ENCODE measurements at places on chromosomes 2 and 18.
A peak's percentile ranks its signal among the peaks of the same experiment; 100 is the strongest.

GRCh38 chr2:130912471-130912870 is 75.8 kb downstream of the ARHGEF4 start:
- no peak for DNase-seq

DNA sequence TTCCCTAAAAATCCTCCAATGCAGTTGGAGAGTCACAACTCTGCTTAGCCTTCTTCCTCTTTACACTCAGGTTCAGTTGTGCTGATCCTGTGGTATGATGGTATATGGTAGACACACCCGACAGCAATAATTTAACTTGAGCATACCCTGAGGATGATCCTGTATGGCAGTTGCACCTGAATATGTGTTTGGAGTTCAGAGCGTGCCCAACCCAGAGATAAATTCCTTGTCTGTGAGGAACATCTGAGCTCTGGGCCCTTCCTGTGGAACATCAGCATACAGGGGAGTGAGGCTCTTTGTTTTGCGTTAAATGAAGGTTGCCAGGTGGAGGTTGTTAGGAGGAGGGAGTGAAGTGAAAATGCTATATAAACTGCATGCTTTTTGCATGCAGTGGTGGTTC is 187.7 kb downstream of the MYO3B start:
- DNase-seq: no peak

- no peak for DNase-seq
Measured at GRCh38 chr2:53040536-53041229, 726.9 kb upstream of the CHAC2 start.

DNA sequence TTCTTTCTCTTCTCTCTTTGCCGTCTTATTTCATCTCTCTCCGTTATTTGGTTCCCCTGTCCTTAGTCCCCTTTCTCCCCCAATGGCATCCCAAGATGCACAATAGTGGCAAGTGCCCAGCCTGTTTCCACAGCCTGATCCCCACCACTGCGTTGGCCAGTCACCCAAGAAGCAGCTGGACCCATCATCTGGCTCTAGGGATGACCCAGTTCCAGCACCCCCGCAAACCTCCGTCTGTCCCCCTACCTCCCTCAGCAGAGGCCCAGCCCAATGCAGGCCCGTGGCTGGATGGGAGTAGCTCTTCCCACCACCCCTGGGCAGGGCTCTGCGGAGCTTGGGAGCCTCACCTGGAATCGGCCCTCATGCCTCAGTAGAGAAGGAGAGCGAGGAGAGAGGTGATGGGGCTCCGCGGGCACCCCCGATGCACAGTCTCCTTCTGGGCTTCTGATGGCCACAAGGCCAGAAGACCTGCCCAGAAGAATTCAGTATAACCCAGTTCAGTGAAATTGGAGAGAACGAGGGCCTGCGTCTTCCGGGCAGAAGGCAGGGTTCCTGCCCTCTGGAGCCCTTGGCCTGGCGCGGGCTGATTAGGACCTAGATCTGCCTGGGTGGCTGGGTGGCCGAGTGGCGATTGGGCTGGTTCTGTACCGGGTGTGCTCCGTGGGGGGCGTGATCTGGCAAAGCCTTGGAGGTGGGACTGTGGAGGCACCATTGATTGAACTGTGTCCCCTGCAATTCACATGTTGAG is 50.9 kb downstream of the RRM2 start:
- no peak for DNase-seq

- no peak for DNase-seq
Measured at GRCh38 chr18:69947361-69948133, at the start of gene CD226. Gene CD226, minus strand, starts transcription at chr18:69947873. Its CDS starts 467 bp downstream, at chr18:69947406.

DNA sequence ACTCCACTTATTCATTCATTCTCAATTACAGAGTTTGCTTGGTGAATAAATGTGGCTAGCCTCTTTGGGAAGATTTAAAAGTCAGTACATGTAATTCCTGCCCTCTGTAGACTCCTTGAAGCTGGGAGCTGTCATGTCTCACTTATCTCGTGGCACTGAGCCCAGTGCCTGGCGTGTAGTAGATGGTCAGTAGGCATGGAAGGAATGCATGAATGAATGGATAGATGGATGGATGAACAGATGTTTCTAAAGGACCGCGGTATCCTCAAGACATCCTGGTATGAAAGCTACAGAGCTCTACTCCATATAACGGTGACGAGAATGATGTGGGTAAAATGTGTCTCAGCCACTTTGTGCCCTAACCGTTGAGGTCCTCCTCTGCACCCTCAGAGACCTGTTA is 83.0 kb downstream of the MARCO start:
- DNase-seq: no peak

DNA sequence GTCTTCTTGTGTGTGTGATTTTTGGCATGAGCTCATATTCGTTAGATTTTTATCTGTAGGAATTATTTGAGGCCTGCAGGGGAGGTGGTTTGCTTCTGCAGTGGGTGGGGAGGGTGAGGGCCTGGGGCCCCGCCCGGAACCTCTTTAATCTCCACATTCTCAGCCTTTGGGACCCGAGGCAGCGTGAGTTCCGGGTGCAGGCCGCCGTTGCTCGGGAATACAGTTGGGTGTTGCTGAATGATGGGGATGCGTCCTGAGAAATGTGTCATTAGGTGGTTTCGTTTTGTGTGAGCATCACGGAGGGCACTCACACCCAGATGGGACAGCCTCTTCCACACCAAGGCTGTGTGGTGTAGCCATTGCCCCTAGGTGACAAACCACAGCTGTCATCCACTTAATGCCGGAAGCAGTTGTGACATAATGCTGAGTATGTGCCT is 13.7 kb upstream of the GAL3ST2 start:
- DNase-seq: no peak

- no peak for DNase-seq
Measured at GRCh38 chr2:191276792-191277465, 31.7 kb downstream of the MYO1B start.

GRCh38 chr18:34493099-34493544 is 217.0 kb upstream of the DTNA start:
- DNase-seq: peak; percentile 20

DNA sequence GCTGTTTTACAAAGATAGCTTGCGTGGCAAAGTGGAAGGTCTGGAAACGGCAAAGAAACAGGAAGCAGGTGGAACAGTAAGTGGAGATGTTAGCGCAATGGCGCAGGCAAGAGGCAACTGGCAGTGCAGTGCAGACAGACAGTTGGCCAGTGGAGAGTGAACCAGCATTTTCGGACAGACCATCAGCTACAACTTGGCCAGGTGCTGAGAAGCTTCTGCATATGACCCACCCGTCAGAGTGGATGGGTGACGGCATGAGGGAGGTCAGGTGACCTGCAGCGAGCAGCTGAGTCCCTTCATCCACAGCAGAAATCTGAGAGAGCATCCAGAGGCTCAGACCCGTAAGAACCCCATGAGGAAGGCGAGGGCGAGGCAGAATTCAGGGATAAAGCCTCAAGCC is 33.8 kb downstream of the NPC1 start:
- no peak for DNase-seq

DNA sequence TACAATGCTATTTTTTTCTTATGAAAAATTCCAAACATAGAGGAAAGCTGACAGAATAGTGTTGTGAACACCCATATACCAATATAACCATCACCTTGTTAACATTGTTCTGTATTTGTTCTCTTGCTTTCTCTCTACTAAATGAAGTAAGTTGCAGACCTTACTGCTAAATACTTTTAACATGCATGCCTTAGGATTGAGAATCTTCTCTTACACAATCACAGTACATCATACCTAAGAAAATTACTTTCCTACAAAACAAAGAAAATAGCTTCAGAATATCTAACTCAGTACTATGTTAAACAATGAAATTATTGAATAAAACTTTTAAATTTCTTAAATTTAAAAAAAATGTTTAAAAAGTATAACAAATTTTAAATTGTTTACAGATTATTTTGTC is 136.5 kb downstream of the UBR3 start:
- DNase-seq: no peak

GRCh38 chr2:238821944-238822670 is 25.8 kb upstream of the TWIST2 start:
- DNase-seq: no peak

DNA sequence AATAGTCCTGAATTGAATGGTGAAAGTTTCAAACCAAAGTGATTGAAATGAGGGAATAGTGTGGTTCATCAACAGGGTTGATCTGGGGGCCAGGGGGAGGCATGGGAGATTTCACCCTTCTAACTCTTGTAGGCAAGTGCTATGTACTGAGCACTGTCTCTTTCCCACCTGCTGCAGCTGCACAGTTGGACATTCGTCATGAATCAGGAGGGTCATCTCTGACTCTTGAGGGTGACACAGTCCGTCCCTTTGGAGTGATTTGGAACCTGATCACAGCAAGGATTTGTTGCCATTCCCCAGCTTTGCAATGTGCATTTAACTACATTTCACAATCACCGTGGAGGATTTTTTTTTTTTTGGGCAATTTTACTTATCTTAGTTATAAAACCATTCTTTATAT is 224.6 kb downstream of the PHLPP1 start:
- no peak for DNase-seq

- DNase-seq: no peak
Measured at GRCh38 chr2:2263196-2263829, 67.8 kb downstream of the MYT1L start.

GRCh38 chr18:42534313-42534712 is 579.3 kb downstream of the PIK3C3 start:
- no peak for DNase-seq

DNA sequence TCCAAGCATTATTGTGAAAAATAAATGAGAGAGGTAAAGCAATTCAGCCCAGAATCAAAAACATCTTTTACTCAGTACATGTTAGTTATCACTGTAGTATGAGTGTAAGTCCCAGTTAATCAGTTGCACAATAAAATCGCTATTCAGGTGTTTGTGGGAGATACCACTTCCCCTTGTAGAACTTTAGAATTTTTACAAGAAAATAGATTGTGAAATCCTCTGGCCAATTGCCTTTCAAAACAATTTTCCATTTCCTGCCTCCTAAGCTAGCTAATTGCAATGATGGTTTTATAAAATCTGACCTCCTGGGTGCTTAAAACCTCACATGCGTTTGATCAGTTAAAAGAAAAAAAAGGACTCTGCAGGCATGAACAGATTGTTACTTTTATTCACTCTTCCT is 332.5 kb downstream of the PID1 start:
- no peak for DNase-seq

DNA sequence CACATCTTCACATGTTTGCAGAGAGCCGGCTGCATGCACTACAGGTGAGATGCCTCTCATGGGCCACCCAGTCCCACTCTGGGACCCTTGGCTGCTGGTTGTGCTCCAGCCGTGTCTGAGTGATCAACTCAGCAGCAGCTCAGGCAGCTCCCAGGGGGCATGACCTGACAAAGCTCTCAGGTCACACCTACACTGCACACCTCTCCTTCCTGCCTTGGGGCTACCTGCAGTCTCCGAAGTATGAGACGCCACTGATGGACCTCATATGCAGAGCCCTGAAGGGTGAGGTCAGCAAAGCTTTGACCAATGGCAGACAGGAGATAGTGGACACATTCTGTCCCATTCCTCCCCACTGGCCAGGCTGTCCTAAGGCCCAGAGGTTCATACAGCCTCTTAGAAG is 51.4 kb downstream of the LBH start:
- DNase-seq: no peak

GRCh38 chr2:217808326-217808725 is 194.5 kb downstream of the TNS1 start:
- DNase-seq: no peak

- no peak for DNase-seq
Measured at GRCh38 chr2:19899985-19900930, 1.5 kb downstream of the TTC32 start.

- no peak for DNase-seq
Measured at GRCh38 chr2:177525351-177525924, 132.9 kb downstream of the AGPS start.

GRCh38 chr2:33383855-33384598 is 92.4 kb upstream of the RASGRP3 start:
- DNase-seq: no peak

GRCh38 chr2:37917281-37918228 is 7.5 kb upstream of the RMDN2 start:
- DNase-seq: no peak

DNA sequence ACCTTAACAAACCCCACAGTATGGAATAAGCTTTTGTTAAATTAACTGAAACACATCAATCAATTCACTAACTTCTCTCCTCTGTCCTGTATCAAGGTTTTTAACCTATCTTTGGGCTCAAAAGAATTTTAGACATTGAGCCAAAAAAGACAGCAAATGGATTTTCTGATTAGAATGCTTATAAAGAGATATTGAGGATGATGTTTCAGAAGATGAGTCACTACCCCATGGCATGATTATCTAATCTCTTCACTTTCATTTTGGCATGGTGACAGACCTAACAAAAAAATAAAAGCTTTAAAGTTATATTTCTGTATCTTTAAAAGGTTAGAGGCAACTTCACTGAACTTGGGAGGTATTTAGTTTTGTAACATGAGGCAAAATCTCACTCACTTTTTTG is 55.5 kb downstream of the SGPP2 start:
- no peak for DNase-seq

DNA sequence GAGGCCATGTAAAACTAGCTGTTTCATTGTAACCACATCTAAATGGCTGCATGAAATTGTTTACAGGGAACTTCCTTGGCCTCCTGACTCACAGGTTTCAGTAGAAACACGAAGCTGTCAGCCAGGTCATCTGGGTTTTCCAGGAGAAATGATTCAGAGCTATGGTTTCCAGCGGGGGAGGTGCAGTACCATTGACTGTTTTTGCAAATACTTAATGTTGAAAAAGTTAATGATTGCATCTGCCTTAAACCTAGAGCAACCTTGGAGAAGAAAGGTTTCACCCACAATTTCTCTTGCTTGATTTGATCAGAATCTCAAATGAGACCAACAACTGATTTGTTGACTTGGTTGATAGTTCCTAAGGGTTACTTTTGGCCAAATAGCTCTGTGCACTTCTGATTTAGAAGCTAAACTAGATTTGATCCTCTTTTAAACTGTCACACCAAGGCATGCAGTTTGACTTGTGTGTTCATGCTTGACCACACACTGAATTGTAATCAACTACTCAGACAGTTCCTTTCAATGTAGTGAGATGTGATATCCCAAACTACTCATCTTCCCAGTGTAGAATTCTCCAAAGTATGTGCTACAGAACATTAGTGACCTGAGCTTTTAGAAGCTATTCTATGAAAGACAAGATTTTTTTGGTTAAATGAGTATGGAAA is 193.5 kb upstream of the CHST9 start:
- no peak for DNase-seq

- DNase-seq: no peak
Measured at GRCh38 chr2:204133476-204133875, 196.9 kb downstream of the ICOS start.

DNA sequence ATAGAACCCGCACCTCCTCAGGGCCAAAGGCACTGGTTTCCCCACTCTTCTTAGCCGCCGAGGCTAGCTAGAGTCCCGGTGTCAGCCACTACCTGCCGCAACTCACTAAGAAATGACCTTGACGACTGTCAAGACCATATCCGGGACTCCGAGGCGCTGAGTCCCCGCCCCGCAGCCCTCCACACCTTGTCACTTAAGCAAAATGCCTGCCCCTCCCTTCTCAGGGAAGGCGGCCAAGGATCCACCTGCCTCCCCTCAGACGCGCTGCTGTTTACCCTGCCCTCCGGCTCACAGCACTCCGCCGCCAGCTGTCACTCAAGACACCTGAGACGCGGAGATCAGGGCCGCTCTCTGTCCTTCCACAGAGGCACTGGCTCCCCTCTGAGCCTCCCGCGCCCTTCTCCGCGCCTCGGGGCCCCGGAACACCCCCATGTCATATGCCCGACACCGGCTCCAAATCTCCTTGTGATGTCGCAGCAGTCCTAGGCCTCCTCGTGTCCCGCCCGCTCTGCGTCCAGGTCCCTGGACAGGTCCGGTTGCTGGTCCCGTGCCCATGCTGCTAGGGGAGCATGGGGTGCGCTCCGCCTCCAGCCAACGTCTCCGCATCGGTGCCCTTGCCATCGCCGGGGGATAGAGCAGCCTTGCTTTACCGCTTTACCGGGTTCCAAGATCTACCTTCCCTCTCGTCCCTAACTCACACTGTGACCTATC is 32.5 kb upstream of the REG3G start:
- DNase-seq: no peak

GRCh38 chr2:100786297-100786658 is 33.7 kb upstream of the NPAS2 start:
- no peak for DNase-seq
